ENCODE measurements at places on chromosomes 6 and 20. TPM values are rescaled to one million over a fixed set of nuclear protein-coding genes. Genes with fewer than 3 reads are reported as not detected.

The BPI gene
- total RNA-seq: 7.9 TPM

The CDKN1A gene
- total RNA-seq: 78.9 TPM

The SPATA25 gene
- total RNA-seq: 0.69 TPM

The LINC00237 gene
- total RNA-seq: not detected

- no peak for DNase-seq
Observed at GRCh38 chr6:119138906-119139541, 60.6 kb upstream of the FAM184A start.

GRCh38 chr6:150452428-150453243 lies 83.8 kb downstream of the IYD start:
- peak; percentile 66 for DNase-seq

DNA sequence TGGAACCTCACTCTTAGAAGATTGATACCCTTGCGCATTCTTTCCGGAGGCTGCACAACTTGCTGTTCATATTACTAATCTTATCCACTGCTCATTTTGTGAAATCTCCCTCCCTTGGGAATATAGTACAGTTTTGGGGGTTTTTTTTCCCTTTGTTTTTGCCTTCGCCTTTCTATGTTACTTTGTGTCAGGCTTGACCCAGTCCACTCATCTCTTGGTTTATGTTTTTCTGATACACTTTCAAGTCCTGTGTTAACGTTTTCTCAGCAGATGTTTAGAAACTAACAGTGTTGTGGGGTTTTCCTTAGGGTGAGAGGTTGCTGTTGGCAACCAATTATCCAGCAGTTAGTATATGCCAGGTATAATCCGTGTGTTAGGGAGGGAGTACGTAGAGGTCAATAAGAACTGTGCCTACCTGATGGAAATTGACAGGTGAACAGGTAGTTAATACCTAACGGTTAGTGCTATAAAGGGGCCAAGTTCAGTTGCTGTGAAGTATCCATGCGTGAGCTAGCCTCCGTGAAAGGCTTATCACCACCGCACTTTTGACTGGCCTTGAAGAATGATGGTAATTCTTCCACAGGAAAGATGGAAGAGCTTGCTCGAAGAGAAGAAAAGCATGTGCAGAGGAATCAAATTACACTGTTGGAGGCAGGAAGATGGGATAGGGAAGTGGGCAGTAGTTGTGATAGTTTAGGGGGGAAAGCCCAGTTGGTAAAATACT lies 1.4 kb downstream of the NFYA start:
- DNase-seq: peak; percentile 77

GRCh38 chr20:47741669-47742608 lies 43.3 kb downstream of the SULF2 start:
- no peak for DNase-seq

DNA sequence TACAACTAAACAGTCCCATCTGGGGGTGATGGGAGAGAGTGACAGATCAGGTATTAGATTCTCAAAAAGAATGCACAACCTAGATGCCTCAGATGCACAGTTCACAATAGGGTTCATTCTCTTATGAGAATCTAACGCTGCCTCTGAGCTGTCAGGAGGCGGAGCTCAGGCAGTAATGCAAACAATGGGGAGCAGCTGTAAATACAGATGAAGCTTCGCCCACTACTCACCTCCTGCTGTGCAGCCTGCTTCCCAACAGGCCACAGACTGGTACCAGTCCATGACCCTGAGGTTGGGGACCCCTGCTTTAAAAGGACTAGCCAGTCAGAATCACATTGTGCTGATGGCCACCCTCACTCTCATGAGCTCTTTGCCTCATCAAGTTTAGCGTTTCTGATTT lies 247.0 kb upstream of the KCNQ5 start:
- DNase-seq: no peak

- peak; percentile 89 for DNase-seq
Observed at GRCh38 chr6:97401533-97401932, 118.5 kb upstream of the MMS22L start.

DNA sequence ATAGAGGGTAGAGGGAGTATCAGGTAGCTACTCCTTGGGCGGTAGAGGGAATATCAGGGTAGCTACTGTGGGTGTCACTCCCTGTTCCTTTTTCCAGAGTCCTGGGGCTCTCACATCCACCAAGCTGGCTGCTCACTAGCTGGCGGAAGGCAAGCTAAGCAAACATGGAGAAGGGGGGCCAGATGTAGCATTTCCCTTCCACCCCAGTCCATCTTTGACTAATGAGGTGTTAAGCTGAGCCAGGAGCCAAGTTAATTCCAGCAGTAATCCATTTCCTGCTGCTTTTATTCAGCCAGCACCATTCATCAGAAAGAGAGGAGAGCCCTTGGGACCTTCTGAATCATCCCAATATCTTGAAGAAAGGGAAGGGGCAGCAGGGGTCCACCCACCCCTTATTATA lies 330.0 kb downstream of the ZFAND3 start:
- no peak for DNase-seq

DNA sequence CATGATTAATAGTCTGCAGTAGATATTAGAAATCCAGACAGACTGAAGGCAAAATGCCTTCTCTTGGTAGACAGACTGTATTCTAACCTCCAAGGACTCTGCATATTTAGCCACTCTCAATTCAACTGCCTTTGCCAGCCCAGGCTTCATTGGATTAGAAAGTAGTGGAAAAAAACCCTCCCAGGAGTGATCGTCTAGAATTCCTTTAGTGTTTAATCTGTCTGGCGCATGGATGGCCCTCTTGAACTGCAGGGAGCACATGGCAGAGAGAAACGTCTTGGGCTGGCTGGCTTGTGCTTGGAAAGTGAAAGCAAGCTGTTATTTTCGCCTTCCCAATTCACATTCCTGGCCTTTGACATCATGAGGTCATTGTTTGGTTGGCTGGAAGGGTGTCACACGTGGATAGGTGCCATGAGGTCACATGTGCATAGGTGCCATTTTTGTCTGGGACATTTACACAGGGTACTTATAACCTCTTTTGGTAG lies 30.9 kb upstream of the NEDD9 start:
- peak; percentile 61 for DNase-seq

DNA sequence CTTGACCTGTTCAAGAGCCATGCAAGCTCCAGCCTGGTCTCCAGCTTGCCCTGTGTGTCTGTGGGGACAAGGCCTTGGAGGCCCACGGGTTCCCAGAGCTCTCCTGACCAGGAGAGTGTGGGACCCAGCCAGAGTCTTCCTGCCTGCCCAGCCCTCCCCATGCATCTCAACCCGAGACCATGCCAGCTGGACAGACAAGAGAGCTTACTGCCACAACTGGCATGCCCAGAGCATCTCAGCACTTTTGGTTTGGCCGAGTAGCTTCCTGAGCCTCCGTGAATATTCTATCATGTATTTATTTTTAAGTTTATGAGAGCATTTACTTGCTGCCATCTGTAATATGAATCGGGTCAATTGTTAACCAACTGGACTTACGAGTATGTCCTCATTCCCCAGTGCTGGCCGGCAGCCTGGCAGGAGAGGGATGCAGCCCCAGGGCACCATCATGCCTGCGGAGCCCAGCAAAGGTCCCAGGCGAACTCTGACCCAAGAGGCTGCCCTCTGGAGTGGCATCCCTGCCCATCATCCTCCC lies 14.9 kb downstream of the IP6K3 start:
- no peak for DNase-seq

Measured in skin of body (tissue), 3 donors.